M059J (cell line): ENCODE measurements at places on chromosomes 1 and 21. TPM values are rescaled to one million over a fixed set of nuclear protein-coding genes. Genes with fewer than 3 reads are reported as not detected.

SPATC1L gene
- 17.4 and 21.6 TPM in 2 replicates for total RNA-seq

ZMYND12 gene
- total RNA-seq, result 0.10 TPM in 1 of 2 replicates, not detected in the other

PLEKHN1 gene
- total RNA-seq, result 2.4 and 4.5 TPM in 2 replicates

NR0B2 gene
- not detected in 2 replicates for total RNA-seq

CYYR1 gene
- not detected in 2 replicates for total RNA-seq

EXOC8 gene
- 10.8 and 13.3 TPM in 2 replicates for total RNA-seq

FMO1 gene
- not detected in 2 replicates for total RNA-seq

C1orf141 gene
- not detected in 2 replicates for total RNA-seq

ELF3 gene
- 0.15 and 2.3 TPM in 2 replicates for total RNA-seq

SCYL3 gene
- 2.9 and 7.8 TPM in 2 replicates for total RNA-seq

ZSWIM5 gene
- 0.02 and 0.49 TPM in 2 replicates for total RNA-seq

DCST1 gene
- total RNA-seq, result not detected in 2 replicates

PTPRC gene
- total RNA-seq, result 0.49 and 4.5 TPM in 2 replicates

H3-3A gene
- total RNA-seq, result 343 and 398 TPM in 2 replicates

S100A7 gene
- not detected in 2 replicates for total RNA-seq

CFAP141 gene
- total RNA-seq, result not detected in 2 replicates

LHX8 gene
- total RNA-seq, result 1.5 and 1.6 TPM in 2 replicates

OR6F1 gene
- total RNA-seq, result not detected in 2 replicates

CLCA1 gene
- total RNA-seq, result not detected in 2 replicates

GPBP1L1 gene
- total RNA-seq, result 140 and 145 TPM in 2 replicates

SGIP1 gene
- total RNA-seq, result 3.9 and 5.8 TPM in 2 replicates

PROK1 gene
- 1.6 and 1.9 TPM in 2 replicates for total RNA-seq

DNA sequence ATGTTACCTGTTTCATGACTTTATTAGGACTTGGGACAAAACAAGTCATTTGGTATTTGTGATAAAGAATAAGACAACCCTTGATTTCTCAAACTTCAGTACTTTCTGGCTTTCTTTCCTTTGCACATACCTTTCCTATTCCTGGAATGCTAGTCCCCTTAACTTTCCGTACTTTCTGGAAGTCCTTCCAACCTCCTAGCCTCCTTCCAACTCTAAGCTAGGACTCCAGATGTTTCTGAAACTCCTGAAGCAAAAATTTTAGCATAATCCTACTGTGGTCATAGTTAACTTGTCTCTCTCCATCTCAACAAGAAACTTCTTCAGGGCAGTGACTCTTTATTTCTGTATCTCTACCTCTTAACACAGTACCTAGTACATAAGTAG, 19.8 kb upstream of the C1orf105 start:
- DNase-seq, result no peak

GRCh38 chr1:118290571-118290970, 105.5 kb upstream of the SPAG17 start:
- DNase-seq, result no peak

DNA sequence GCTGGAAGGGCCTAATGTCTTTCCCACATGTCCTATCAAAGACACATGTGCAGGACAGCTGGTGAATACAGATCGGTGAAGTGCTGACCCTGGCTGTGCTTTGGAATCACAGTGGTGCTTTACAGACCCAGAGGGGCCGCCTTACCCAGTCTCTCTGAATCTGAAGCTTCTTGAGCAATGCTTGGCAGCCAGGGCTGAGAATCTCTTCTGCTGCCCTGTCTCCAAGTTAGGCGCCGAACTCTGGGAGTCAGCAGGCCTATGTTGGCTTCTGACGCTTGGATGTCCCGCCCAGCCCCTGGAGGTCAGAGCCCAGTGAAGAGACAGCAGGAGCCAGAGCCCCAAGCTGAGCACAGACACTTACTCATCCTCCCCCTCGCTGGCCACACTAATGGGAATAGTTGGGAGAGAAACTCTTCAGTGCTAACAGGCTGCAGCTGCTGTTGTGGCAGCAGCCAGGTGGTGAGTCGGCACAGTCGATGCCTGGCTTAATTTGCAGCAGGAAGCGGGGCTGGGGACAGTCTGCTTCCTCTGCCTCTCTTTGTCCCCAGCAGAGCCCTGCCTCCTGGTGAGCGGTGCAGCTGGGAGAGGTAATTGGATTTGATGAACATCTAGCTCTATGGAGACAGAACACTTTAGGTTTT, 68.1 kb downstream of the URB2 start:
- peak; percentile 79 for DNase-seq

GRCh38 chr1:204409836-204410687, 1.6 kb downstream of the PPP1R15B start:
- DNase-seq, result peak; percentile 29

DNA sequence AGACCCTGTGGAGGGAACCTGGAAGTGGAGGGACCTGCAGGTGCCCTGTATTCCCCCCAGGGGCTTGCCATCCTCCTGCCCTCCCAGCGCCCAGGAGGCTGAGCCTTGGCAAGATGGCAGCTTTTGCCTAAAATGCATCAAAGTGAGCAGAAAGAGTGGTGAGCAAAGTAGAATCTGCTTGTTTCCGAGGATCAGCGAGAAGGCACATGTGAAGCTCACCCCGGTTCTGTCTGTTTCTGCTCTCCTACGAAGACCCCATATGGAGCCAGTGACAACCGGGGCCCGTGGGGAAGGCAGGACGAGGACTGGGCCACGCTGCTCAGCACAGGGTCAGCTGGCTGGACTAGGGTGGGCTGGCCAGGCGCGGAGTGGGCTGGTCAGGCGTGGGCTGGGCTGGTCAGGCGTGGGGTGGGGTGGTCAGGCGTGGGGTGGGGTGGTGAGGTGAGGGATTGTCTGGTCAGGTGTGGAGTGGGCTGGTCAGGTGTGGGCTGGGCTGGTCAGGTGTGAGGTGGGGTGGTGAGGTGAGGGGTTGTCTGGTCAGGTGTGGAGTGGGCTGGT, 5.2 kb upstream of the FNDC10 start:
- DNase-seq, result no peak

DNA sequence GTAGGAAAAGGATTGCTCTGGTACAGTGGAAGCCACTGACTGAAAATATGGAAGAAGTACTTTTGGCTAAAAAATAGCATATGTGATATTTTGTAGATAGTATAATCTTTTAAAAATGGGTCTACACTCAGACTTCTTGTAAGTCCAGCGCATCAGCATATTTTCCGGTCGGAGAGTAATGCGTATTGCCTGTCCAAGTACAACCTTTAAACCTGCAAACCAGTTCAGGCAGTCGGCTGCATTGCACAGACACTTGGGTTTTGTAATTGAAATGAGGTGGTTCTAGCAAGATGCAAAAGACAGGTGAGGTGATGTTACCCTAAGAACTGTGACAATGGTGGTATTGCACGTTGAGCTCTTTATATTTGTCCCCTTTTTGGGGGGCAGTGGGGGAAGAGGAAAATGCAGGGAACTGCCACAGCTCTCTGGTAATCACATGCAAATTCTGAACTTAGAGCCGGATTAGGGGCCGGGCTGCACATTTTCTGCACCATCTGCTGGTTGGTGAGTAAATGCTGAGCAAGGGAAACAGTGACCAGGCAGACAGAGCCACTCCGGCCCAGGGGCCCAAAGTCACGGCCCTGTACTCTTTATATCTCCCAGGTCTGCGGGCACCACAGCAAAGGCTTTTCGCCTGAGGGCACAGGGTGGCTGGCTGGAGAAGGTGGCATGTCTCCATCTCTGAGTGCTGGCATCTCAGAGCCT, 2.3 kb downstream of the GPR137B start:
- peak; percentile 29 for DNase-seq

DNA sequence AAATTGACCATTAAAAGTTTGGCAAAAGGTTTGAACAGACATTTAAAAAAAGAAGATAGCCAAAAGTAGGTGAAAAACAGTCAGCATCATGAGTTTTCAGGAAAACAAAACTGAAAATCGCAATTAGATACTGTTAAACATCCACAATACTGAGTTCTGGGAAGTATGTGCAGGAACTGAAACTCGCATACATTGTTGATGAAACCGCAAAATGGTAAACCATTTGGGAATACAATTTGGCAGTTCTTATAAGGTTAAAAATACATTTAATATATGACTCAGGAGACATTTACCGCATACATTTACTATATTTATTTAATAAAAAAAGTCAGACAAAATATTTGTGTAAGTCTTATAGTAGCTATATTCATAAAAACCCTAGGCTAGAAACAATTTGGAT, 393.2 kb downstream of the COL11A1 start:
- DNase-seq, result no peak

- DNase-seq, result peak; percentile 37
These were observed 11.1 kb downstream of the EIF4G3 start for GRCh38 chr1:21165646-21166045.

DNA sequence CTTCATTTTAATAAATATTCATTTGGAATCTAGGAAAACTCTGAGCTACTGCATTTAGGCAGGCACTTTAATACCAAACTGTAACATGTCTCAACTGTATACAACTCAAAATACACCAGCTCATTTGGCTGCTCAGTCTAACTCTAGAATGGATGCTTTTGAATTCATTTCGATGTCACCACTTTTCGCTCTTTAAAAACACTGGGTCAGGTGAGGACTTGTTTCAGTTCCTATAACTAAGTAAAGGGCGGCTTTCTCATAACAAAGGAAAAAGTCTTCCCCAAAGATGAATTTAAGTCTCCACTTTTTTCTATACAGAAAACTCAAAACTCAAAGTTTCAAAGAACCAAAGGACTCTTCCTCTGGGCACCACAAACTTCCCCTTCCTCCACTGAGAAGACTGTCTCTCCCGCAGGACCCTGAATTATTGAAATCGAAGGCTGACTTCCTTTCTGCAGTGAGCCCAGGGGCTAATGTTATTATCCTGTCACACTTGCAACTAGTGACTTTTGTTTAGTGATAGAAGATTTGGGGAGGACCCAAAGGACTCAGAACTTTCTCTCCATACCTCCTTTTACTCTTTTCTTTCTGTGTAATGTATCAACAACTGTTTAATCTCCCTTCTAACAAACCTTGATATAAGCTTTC, 9.7 kb upstream of the DHX9 start:
- no peak for DNase-seq

GRCh38 chr1:161215076-161215475, at the start of gene FCER1G:
TSS of gene FCER1G (plus strand) at chr1:161215295. CDS start at chr1:161215322, 27 bp downstream.
- no peak for DNase-seq

DNA sequence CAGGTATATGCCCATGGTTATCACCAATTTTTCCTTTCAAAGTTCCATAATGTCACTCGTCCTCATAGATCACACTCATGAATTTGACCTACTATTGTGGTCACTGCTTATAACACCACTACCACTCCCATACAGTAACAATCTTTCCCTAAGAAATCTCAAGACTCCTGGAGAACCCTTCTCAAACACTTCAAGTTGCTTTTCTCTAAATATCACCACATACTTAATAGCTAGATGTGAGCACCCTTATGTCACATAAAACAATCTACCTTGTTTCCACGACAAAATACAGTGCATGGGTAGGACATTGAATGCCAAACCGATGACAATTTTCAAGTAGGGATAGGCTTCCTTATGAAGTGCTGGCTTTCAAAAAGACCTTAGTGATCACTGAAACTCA, 104.5 kb downstream of the LRRC53 start:
- DNase-seq, result no peak

DNA sequence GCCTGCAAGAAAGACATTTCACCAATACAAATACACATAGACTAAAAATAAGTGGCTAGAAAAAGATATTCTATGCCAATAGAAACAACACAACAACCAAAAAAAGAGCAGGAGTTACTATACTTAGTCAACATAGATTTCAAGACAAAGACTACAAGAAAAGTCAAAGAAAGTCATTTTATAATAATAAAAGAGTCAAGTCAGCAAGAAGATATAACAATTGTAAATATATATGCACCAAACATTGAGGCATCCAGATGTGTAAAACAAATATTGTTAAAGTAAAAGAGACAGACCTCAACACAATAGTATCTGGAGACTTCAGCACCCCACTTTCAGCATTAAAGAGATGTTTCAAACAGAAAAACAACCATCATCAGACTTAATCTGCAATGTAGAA, 104.6 kb downstream of the AMY1C start:
- no peak for DNase-seq

GRCh38 chr1:223429821-223430220, 36.6 kb downstream of the CCDC185 start:
- no peak for DNase-seq

DNA sequence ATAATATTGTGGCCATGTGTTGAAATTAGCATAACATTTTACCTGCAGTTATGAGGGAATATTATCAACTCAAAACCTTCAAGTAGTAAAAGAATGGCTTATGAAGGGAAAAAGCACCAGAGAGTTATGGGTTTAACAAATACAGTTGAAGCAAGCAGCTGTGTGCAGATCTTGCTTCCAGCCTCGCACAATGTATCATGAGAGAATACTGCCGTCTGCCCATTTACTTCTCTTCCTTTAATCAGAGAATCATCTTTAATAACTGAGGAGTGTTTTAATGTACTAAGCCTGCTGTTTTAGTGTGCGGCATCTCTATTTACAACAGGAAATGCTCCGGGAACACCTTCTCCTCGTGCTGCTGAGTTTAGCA, 120.9 kb downstream of the ATG4C start:
- DNase-seq, result no peak

- no peak for DNase-seq
These were observed 23.4 kb upstream of the PODN start for GRCh38 chr1:53038566-53038965.
